ENCODE measurements at places on chromosomes 6 and 20. TPM values are rescaled to one million over a fixed set of nuclear protein-coding genes. Genes with fewer than 3 reads are reported as not detected.

GRCh38 chr6:135651964-135652755, 154.6 kb upstream of the AHI1 start:
- no peak overlapping the region for H3K27ac ChIP-seq
- no peak for DNase-seq
- no peak overlapping the region for H3K4me3 ChIP-seq
- H3K4me1 ChIP-seq: no peaks in the 10 kb centered on the region

DNA sequence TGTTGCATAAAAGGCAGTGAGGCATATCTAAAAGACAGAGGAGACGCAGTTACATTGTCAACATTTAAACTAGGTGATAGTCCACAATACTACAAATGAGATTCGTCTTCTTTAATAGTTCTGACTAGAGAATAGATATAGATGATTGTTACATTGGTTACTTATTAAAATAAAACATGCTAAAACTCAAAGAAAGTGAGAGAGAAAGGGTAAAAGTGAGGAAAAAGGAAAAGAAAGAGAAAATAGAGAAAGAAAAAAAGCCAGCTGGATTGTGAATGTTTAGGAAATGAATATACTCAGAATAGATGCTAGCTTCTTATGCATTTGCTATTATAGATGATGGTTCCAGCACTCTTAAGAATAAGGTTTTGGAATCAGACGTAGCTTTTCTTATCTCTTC, 27.7 kb upstream of the FAM162B start:
- no peak overlapping the region for H3K27ac ChIP-seq
- H3K27me3 ChIP-seq: peaks cover 12% of the 10 kb centered on the region
- no peak for DNase-seq

The OVOL2 gene
- 2.0 TPM for total RNA-seq

The MACROD2 gene
- total RNA-seq: 2.3 TPM

GRCh38 chr6:157985378-157986155, 3.9 kb downstream of the SYNJ2 start:
- H3K27ac ChIP-seq: no peak overlapping the region
- peaks cover 7% of the 10 kb centered on the region for H3K4me1 ChIP-seq
- no peak for DNase-seq
- no peaks in the 10 kb centered on the region for H3K36me3 ChIP-seq

DNA sequence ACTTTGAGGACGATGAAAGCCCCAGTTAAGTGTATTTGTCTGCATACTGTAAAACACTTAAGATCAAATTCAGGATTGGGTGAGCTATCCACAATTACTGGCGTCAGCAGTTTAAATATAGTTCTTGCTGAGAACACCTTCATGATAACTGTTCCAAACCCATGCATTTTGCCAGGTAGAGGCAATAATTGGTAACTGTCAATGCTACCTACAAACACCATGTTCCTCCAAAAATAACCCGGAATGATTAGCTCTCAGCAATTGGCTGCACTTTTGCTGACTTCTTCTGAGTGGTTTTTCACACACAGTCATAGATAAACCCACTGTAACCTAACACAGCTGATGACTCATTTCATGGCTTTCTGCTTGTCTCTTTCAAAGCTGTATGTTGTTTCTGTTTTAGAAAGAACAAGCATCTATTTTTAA, 1358.6 kb upstream of the GJE1 start:
- H3K27me3 ChIP-seq: no peaks in the 10 kb centered on the region
- H3K36me3 ChIP-seq: no peaks in the 10 kb centered on the region
- H3K4me1 ChIP-seq: peaks cover 8% of the 10 kb centered on the region
- H3K27ac ChIP-seq: no peak overlapping the region
- peak; percentile 60 for DNase-seq

The MYL9 gene
- 4.3 TPM for total RNA-seq

DNA sequence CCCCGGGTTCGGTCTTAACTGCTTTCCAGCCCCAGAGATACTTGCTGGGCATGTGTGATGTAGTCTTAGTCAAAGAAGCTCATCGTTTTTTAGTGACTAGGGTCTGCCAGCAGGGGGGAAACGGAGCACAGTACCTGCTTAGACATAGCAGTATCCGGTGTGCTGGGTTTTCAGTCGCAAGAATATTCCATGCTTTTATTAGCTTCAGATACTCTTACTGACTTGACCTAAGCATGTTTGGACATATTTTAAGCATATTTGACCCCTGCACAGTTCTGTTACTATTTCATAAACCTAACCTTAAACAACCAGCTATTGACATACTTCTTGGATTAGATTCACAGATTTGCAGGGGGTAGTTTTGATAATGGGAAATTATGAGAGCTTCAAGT, 3.0 kb downstream of the E2F3 start:
- peaks cover 18% of the 10 kb centered on the region for H3K36me3 ChIP-seq
- peaks cover 4% of the 10 kb centered on the region for H3K4me1 ChIP-seq
- H3K4me3 ChIP-seq: peak overlapping the region; percentile 98
- peak overlapping the region; percentile 77 for H3K27ac ChIP-seq
- peak; percentile 76 for DNase-seq

DNA sequence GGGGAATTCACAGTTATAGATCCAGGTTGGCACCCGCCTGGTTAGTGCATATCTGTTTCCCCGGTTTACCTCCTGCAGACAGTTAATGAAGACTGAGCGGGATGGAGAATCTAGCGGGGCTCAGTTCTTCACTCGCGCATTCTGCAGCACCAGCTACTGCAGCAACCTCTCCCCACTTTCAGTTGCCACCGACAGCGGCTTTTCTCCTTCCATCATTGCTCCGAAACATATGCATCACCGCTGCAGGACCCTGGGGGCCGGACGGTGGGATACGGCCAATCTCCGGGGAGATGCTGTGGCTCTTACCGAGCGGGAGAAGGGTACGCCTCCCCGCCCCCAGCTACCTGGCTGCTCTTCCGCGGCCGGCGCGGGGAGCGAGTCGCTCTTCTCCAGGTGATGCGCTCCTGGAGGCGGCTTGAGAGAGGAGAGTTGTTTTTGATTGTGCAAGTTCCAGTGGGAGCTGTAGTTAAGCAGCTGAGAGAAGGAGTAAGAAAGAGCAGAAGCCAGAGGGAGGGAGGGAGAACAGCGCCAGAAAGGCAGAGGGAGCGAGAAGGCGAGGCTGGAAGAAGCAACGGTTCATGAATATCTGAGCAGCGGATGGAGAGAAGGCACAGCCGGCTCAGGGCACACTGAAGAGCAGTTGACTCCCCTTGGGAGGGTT, at the start of gene SGK1:
SGK1 (minus strand) TSS at position 642 of the 661 bp plus-strand sequence. CDS start 652 bp downstream, outside the sequence.
- DNase-seq: peak; percentile 36
- no peak within 1 kb of the TSS for H3K27ac ChIP-seq
- H3K36me3 ChIP-seq: no peaks in the 10 kb centered on the region
- H3K4me1 ChIP-seq: no peaks in the 10 kb centered on the region
- H3K4me3 ChIP-seq: peak within 1 kb of the TSS; percentile 67

GRCh38 chr6:26183581-26184366, 96.5 kb downstream of the HFE start:
- H3K4me3 ChIP-seq: peak overlapping the region; percentile 79
- no peaks in the 10 kb centered on the region for H3K27me3 ChIP-seq
- H3K27ac ChIP-seq: peak overlapping the region; percentile 84
- peaks cover 27% of the 10 kb centered on the region for H3K4me1 ChIP-seq
- H3K36me3 ChIP-seq: peaks cover 2% of the 10 kb centered on the region
- peak; percentile 56 for DNase-seq

- peaks cover 26% of the 10 kb centered on the region for H3K4me1 ChIP-seq
- peaks cover 5% of the 10 kb centered on the region for H3K36me3 ChIP-seq
- peak; percentile 54 for DNase-seq
- no peaks in the 10 kb centered on the region for H3K27me3 ChIP-seq
- peak overlapping the region; percentile 64 for H3K4me3 ChIP-seq
- peak overlapping the region; percentile 75 for H3K27ac ChIP-seq
These were observed 115.7 kb downstream of the OGFRL1 start for GRCh38 chr6:71404145-71404966.

- H3K27ac ChIP-seq: peak overlapping the region; percentile 46
- no peak overlapping the region for H3K4me3 ChIP-seq
- H3K36me3 ChIP-seq: peaks cover 90% of the 10 kb centered on the region
- no peaks in the 10 kb centered on the region for H3K27me3 ChIP-seq
- H3K4me1 ChIP-seq: peaks cover 25% of the 10 kb centered on the region
- no peak for DNase-seq
These were observed 13.6 kb downstream of the PERP start for GRCh38 chr6:138093632-138094031.

GRCh38 chr6:32223258-32224235, at the start of gene NOTCH4:
Gene NOTCH4, minus strand, starts transcription at chr6:32224067. Its CDS starts 139 bp downstream, at chr6:32223928.
- no peak within 1 kb of the TSS for H3K4me3 ChIP-seq
- H3K27ac ChIP-seq: no peak within 1 kb of the TSS
- H3K27me3 ChIP-seq: peaks cover 38% of the 10 kb centered on the region
- no peak for DNase-seq
- no peaks in the 10 kb centered on the region for H3K36me3 ChIP-seq
- peaks cover 5% of the 10 kb centered on the region for H3K4me1 ChIP-seq

DNA sequence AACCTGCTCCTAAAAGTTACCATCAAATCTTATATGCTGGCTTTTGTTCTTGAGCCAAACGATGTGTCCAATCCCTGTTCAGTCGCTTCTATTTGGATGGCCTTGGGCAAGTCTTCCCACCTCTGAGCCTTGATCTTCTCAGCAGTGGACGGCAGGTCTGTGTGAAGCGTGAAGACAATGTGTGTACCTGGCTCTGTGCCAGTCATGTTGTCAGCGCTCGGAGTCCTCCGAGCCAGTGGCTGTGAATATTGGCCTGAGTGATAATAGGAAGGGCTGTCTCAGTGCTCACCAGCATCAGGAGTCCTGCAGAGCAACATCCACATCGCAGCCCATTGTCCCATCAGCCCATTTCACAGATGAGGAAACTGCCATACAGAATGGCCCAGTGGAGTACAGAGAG, 219.0 kb downstream of the CDC5L start:
- H3K27me3 ChIP-seq: no peaks in the 10 kb centered on the region
- H3K27ac ChIP-seq: no peak overlapping the region
- H3K4me1 ChIP-seq: no peaks in the 10 kb centered on the region
- DNase-seq: no peak
- H3K4me3 ChIP-seq: no peak overlapping the region

DNA sequence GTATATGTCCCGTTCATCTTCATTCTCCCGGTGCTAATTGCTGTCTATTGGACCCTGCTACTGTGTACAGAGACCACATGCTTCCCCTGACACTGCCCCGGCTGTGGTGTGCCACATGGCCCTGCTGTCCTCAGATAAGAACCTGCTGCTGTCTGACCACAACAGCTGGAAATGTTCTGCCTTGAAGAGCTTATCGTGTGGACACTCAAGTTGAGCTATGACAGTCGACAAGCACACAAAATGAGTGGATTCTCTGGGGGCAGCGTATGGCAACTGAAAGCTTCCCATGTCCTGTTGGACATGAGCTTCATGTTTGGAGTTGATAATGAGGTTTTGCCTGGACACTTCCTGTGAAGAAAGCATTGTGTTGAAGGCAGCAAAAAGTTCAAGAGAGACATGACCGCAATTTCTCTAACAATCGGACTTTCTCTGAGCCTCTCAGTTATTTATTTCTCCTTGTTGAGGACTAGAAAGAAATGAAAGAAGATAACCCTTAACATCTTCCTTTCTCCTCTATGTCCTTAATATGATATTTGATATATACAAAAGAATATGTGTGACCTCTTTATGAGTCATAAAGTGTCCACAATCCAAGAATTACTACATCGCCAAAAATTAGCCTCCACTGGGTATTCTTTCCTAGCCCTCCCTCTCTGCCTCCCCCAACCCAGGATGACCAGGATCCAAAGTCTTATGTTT, 187.1 kb upstream of the TCF21 start:
- no peak overlapping the region for H3K4me3 ChIP-seq
- H3K36me3 ChIP-seq: peaks cover 5% of the 10 kb centered on the region
- H3K4me1 ChIP-seq: peaks cover 32% of the 10 kb centered on the region
- peak; percentile 26 for DNase-seq

The RAET1L gene
- total RNA-seq: 1.2 TPM

- H3K4me3 ChIP-seq: no peak overlapping the region
- no peak for DNase-seq
- H3K27me3 ChIP-seq: no peaks in the 10 kb centered on the region
These were observed 13.2 kb downstream of the SYNGAP1 start for GRCh38 chr6:33433001-33433543.

GRCh38 chr20:59163631-59164530, at the start of gene ZNF831:
Gene ZNF831, plus strand, starts transcription at chr20:59163821. Its CDS starts 27,199 bp downstream, at chr20:59191020.
- H3K36me3 ChIP-seq: no peaks in the 10 kb centered on the region
- H3K27me3 ChIP-seq: peaks cover 86% of the 10 kb centered on the region
- H3K4me1 ChIP-seq: no peaks in the 10 kb centered on the region
- no peak within 1 kb of the TSS for H3K27ac ChIP-seq
- no peak for DNase-seq

The NCOA6 gene
- 27.9 TPM for total RNA-seq

DNA sequence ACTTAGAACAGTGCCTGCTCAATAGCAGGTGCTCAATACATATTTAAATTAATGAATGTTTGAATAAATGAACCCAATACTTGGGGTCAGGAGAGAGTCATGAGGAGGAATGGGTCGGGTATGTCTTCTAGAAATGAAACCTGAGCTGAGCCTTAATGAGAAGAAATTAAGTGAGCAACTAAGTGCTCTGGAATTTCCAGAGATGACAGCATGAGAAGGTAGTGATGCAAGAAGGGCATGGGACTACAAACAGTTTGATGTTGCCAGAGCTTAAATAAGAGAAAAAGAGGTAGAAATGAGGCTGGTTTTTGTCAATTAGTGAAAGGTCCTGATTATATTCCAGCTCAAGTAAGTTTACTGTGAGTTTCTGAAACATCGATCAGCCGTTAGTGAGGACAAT, 82.9 kb downstream of the PDE10A start:
- no peaks in the 10 kb centered on the region for H3K27me3 ChIP-seq
- DNase-seq: peak; percentile 30
- no peak overlapping the region for H3K27ac ChIP-seq
- no peaks in the 10 kb centered on the region for H3K36me3 ChIP-seq
- no peak overlapping the region for H3K4me3 ChIP-seq
- peaks cover 7% of the 10 kb centered on the region for H3K4me1 ChIP-seq

DNA sequence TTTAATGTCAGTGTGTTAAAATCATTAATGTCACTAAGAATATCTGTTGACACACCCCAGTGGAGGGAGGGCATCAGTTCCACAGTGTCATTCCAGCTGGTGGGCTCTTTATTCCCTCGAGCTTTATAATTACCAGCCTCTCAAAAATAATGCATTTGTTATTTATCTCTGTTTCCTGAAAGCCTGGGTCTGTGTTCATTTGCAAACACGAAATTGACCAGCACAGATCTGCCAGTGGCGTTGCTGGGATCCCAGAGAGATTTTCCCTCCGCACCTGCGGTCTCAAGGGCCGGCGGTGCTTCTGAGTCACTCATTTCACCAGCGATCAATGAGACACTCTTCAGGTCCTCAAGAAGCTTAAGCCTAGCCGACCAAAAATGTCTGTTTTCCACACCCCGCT, 5.7 kb upstream of the PYGB start:
- H3K27me3 ChIP-seq: no peaks in the 10 kb centered on the region
- H3K4me1 ChIP-seq: peaks cover 54% of the 10 kb centered on the region
- no peak for DNase-seq
- H3K36me3 ChIP-seq: no peaks in the 10 kb centered on the region
- H3K4me3 ChIP-seq: no peak overlapping the region
- peak overlapping the region; percentile 85 for H3K27ac ChIP-seq

All from MCF 10A (cell line).